ENCODE measurements at places on chromosomes 13 and 19. TPM values are rescaled to one million over a fixed set of nuclear protein-coding genes. Genes with fewer than 3 reads are reported as not detected.
A peak's percentile ranks its signal among the peaks of the same experiment; 100 is the strongest.

DNA sequence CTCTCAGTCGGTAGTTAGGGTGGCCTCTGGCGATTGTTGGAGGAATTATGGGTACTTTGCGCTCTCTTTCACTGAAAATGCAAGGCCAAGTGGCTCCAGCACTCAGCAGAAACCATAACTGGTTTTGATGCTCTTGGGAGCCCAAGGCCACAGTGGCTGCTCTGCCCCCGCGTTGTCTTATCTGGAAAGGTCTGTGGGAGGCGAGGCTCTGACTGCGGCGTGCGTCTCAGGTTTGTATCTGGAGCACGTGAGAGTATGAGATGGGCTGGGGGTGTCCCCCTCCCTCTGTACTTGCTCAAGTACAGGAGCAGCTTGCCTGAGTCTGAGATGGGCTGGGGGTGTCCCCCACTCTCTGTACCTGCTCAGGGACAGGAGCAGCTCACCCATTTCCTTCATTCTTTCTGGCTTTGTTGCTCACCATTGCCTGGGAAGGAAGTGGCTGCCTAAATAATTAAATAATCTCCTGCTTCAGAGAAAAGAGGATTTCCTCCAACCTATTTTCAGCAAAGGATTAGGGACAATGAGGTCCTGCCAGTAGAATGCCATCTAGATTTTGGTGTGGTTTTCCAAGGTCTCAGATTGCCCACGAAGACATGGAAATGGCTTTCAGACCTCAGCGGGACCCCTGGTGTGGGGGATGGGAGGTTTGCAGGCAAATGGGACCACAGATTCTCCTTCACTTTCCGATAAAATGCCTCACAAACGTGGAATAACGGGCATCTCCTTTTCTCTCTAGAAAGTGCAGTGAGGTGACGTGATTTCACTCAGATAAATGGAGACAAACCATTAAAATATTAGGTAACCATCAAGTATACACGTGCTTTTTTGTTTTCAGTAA is 14.7 kb downstream of the ATP11A start:
- no peak for DNase-seq

DNA sequence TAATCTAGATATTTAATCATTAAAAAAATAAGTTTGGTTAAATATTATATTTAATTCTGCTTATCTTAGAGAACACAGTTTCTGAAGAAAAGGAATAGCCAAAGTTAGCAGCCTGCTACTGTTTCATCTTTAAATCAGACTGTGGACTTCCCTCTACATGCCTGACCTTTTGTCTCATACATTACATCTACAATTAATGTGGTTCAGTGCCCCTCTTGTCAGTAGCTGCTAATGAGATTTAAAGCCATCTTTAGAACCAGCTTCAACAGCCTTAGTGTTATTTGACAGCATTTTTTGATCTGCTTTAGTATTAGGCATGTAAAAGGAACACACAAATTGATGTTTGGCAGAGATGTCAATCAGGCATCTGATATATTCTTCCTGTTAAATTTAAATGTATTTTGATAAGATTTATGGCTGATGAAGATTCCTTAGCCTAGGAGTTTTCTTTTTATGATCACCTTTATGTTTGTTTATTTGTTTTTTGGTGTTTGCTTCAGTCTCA is 1925.8 kb upstream of the PRR20A start:
- no peak for DNase-seq

DNA sequence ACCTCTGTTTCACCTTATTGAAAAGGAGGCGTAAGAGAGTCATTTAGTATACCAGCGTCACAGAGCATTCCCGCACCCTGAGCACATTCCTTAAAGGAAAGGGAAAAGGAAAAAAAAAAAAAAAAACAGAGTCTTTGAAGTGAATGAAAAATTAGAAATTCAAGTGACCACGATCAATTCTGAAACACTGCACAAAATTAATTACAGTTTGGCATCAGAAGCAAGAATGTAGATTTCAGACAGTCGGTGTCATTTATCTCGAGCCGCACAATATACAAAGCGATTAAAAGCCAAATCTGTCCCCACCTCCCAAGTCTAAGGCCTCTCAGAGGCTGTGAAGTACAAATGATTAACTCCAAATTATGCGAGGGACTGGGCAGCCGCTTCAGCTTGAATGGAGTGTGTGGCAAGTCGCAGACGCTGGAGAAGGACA is 173.7 kb upstream of the ZNF507 start:
- no peak for DNase-seq

DNA sequence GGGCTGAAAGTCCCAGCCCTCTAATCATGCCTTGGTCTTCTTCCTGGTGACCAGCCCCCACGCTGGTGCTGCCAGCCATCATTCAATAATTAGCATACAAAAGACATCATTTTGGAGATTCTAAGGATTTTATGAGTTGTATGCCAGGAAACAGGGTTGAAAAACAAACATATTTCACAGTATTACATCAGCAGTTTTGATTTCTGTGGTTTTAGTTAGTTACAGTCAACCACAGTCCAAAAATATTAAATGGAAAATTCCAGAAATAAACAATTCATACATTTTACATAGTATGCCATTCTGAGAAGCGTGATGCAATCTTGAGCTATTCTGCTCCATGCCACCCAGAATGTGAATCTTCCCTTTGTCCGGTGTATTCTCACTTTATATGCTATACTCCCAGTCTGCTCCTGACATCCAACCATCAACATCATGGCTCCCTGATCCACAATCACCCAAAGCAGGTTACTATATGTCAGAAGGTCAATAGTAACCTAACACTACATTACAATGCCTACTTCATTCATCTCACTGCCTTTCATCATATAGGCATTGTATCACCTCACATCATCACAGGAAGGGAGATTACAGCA is 49.2 kb downstream of the STOML3 start:
- DNase-seq, result no peak

- DNase-seq, result no peak
Measured at GRCh38 chr19:43797118-43797517, 5.1 kb downstream of the LYPD5 start.

- DNase-seq, result no peak
Measured at GRCh38 chr13:53089951-53090350, 61.3 kb downstream of the OLFM4 start.

DNA sequence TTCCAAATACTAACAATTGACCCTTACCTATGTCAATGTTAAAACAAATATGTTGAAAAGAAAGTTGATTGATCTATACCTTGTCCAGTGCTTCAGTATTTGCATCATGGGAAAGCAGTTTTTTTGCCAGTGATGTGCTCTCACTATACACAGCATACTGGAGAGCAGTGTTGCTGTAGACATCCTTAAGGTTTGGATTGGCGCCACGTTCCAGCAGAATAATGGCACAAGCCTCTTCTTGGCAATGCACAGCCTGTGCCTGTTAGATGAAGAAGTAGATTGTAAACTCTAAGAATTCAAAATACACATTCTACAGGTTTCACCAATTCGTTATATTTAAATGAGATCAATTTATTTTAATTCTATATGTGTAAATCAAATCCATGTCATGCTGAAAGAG is 43.9 kb upstream of the C1QTNF9B start:
- DNase-seq, result no peak

DNA sequence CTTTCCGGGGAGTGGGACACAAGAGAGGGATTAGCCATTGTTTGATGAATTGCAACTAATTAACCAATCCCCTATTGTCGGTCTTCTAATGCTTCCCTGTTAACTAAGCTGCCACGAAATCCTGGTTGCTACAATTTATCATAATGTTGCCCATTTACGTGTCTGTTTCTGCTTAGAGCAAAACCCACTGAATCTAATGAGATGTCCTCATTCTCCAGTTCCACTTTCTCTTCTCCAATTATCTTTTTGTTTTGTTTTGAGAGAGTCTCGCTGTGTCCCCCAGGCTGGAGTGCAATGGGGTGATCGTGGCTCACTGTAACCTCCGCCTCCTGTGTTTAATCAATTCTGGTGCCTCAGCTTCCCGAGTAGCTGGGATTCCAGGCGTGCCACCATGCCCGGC is 5.2 kb upstream of the DPP9 start:
- no peak for DNase-seq

- DNase-seq, result no peak
Measured at GRCh38 chr19:19656451-19657396, 6.8 kb downstream of the ATP13A1 start.

DNA sequence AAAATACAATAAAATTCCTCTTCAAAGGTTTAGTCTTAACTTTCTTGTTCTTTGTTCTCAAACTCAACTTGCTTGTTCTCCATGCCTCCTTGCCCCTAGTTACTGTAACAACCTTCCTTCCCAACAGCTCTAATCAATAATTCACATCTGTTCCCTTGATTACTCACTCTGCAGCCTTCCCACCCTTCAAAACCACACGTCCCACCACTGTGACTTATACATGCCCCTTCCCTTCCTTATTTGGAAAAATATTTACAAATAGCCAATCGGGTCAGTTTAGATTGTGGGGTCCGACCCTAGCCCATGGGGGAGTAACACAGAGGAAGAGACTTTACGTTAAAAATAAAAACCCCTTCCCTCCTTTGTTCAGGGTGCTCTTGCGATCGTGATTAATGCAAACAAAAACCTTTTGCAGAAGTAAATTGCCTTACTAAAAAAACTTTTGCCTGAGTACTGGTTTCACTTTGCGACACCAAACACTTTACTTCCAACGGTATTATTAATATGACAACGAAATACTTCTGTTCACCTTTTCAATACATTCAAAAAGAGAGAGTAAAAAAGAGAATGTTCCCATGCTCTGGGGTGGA is 512 bp upstream of the ZNF93 start:
- DNase-seq, result no peak

DNA sequence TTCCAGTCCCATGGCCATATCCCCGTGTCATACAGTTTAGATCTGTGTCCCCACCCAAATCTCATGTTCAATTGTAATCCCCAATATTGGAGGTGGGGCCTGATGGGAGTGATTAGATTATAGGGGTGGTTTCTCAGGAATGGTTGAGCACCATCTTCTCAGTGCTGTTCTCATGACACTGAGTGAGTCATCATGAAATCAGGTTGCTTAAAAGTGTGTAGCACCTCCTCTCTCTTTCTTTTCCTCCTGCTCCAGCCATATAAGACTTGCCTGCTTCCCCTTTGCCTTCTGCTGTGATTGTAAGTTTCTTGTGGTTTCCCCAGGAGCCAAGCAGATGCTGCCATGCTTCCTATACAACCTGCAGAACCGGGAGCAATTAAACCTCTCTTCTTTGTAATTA is 197.8 kb downstream of the NALCN start:
- no peak for DNase-seq

GRCh38 chr19:3721887-3722442 is 13.8 kb downstream of the TJP3 start:
- no peak for DNase-seq

GRCh38 chr13:107144432-107144831 is 576.5 kb upstream of the ARGLU1 start:
- DNase-seq, result no peak

DNA sequence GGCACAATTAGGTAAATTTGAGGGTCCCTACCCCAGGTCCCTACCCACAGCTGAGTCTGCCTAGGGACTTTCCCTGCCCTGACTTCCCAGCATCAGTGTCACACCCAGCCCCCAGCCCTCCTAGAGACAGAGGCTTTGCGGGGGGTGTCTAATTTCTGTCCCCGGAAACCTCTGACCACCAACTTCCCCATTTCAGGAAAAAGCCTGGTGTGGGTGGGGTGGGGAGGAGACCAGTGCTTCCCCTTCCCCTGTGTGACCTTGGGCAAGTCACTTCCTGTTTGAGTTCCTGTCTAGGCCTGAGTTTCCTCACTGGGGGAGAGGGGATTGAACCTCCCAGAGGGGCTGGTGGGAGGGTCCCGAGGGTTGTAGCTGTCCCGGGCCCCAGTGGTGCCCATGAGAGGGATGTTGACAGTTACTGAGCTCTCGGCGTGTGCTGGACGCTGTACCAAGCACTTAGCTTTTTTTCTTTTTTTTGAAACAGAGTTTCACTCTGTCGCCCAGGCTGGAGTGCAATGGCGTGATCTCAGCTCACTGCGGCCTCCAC is 7.9 kb downstream of the VASP start:
- DNase-seq, result no peak

DNA sequence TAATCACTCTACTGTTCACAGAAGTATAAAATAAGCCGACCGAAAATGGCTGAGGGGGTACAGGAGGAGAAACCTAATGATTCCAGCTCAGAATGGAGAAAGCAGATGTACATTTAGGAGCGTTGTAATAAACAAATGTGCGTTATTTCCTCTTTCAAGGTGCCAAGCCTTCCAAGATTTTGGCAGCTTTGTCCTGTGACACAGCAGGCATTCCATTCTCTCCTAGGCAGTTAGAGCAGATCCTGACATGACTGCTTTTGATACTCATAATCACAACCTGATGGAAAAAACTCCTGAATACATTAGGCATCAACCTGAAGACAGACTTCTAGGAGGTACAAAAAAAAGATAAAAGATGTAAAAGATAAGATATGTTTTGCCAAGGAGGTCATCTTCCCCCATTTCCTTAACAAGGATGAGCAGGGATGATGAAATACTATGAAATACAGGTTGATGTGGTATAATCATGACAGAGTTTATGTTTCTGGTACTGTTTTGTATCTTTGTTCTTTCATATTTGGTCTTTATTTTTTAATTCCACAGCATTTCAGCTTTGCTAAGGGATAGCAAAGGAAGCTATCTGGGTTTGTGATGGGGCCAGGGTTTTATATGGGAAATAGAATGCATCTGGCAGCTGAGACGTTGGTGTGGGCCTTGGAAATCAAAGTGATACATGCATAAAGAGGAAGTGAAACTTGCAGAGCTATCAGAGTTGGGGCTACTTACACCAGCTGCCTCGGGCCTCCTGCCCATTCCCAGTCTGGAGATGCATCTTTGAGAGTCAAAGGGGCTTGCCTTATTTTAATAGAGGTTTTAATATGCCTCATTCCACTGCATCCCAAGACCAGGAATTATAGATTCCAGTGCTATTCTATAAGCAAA is 222.5 kb downstream of the OXGR1 start:
- DNase-seq, result peak; percentile 46

GRCh38 chr19:10006335-10006708 is 4.0 kb downstream of the COL5A3 start:
- peak; percentile 86 for DNase-seq

GRCh38 chr13:110685305-110686020 is 20.5 kb downstream of the CARS2 start:
- no peak for DNase-seq

DNA sequence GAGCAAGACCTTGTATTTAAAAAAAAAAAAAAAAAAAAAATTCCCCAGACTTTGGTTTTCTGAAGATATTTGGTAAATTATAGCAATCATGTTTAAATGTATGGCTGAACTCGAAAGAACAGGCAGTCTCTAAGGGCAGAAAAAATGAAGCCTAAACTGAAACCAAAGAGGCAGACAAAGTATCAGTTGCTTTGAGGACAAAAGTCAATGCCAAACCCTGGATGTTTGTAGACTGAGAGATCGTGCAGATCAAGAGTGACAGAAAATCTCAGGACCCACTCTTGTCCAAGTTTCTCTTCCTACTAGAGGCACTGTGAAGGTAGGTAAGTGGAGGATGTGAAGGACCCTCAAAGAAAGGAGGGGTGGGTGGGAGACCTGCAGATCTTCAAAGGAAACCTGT is 11.1 kb upstream of the SLC7A9 start:
- no peak for DNase-seq

The CAMSAP3 gene
- polyA plus RNA-seq, result 0.48 TPM

The OR10H1 gene
- polyA plus RNA-seq, result not detected

The PDE4C gene
- polyA plus RNA-seq, result not detected

The ZNF419 gene
- polyA plus RNA-seq, result 10.2 TPM

The CYP4F8 gene
- not detected for polyA plus RNA-seq

The MZT1 gene
- 30.7 TPM for polyA plus RNA-seq

The MYDGF gene
- 48.8 TPM for polyA plus RNA-seq

The TYK2 gene
- 126 TPM for polyA plus RNA-seq

The ZNF415 gene
- 13.9 TPM for polyA plus RNA-seq

The PRSS57 gene
- polyA plus RNA-seq, result not detected

The TMEM86B gene
- 2.2 TPM for polyA plus RNA-seq

The PCDH9 gene
- 3.7 TPM for polyA plus RNA-seq

Data from muscle of arm (tissue), 14 donors.